ENCODE measurements at places on chromosomes 3 and 15.
A peak's percentile ranks its signal among the peaks of the same experiment; 100 is the strongest.

DNA sequence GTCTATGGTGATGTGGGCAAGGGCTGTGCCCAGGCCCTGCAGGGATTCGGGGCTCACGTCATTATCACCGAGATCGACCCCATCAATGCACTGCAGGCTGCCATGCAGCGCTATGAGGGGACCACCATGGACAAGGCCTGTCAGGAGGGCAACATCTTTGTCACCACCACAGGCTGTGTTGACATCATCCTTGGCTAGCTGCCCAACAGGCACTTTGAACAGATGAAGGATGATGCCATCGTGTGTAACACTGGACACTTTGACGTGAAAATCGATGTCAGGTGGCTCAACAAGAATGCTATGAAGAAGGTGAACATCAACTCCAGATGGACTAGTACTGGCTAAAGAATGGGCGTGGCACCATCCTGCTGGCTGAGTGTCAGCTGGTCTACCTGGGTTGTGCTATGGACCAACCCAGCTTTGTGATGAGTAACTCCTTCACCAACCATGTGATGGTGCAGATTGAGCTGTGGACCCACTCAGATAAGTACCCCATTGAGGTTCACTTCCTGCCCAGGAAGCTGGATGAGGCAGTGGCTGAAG is 6.1 kb upstream of the USP8 start:
- peak; percentile 35 for DNase-seq

- no peak for DNase-seq
These were observed 244.7 kb downstream of the VPS13C start for GRCh38 chr15:61815356-61816083.

DNA sequence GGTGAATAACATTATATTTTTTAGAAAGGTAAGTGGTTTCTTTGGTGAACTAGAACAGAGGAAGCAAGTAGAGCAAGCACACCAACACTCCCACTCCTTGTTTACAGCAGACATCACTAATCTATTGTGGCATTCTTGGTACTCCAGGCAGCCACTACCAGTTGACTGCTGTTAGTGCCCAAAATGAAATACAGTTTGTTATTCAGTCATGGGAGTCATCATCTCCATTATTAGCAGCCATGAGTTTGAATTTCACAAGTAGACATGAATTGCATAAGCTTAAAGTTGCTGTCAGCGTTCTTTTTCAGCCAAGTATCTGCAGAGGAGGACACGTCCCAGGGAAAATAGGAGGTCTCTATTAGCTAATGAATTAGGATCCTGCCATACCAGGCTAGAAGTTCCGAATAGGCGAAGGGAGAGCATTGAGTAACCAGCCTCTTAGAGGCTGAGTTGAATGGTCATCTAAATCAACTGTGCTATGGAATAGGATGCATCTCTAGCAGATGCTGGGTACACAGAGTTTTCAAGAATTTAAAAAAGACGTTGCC is 252.7 kb upstream of the ICE2 start:
- no peak for DNase-seq

GRCh38 chr15:51759557-51760070 is 8.2 kb downstream of the TMOD2 start:
- DNase-seq = peak; percentile 99

GRCh38 chr3:74004386-74004785 is 379.6 kb upstream of the PDZRN3 start:
- DNase-seq = no peak

DNA sequence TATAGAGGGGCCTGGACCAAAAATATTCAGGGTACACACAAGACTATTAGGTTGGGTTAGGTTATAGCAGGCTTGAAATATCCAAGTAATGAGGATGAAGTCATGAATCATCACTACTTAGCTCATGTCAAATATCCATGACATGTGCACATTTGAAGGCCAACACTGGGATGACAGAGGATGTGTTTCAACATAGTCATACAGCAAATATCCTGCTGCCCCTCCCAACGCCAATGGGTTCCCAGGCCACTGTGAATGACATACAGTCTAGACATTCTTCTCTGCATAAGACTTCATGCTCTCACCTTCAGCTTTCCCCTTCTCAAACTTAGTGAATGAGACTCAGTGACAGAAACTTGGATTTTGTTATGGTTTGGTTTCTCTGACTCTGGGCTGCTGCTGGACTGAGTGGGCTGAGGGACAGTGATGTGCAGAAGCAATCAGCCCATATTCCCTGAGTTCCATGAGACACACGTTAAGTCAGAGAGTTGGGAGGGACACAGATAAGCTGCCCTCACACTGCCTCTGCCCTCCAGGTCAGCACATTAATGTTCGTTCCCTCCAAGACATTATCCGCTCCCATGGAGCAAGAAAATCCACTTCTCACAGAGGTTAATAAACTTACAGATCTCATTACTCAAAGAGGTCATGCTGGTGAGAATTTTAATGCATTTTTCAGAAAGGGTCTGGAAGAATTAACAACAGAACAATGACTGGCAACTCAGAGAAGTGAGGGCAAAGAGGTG is 15.4 kb downstream of the HOMER2 start:
- DNase-seq = peak; percentile 82

GRCh38 chr3:87260270-87260669 is 16.1 kb downstream of the POU1F1 start:
- DNase-seq = peak; percentile 51

GRCh38 chr15:26712335-26712734 is 60.5 kb downstream of the GABRB3 start:
- no peak for DNase-seq

DNA sequence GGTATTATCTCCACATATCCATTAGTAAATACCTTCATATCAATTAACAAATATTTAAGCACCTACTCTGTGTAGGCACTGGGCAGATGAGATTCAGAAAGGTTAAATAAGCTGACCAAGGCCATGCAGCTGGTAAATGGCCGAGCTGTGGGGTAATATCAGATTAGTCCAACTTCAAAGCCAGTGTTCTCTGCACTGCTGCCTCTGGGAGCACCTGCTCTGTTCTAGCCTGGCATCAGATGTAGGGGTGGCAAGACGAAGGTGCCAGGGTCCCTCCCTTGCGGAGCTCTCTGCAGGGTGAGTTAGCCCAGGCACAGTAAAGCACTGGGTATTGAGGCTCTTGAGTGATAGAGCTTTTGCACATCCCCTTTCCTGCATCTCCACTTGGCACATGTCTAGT is 5.5 kb downstream of the TATDN2 start:
- no peak for DNase-seq

- no peak for DNase-seq
These were observed 11.6 kb upstream of the SCAMP5 start for GRCh38 chr15:74983725-74984231.

- peak; percentile 21 for DNase-seq
These were observed 316.6 kb downstream of the RBMS3 start for GRCh38 chr3:29597376-29598008.

DNA sequence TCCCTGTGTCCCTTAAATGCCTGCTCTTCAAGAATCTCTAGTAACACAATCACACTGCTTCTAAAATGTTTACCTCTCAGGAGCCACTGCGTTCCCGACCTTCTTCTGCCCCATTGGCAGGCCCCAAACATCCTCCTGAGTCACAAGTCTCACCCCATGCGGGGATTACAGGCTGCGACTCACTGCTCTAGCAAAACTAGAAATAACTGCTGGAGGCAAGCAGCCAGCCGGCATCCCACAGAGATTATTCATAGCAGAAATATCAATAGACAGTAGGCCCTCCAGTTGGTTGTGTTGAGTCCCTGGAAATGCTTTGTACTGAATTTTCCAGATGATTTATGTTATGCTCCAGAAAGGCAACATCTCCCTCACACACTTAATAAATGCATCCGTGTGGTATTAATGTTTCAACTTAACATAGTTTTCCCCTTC is 64.8 kb downstream of the RFTN1 start:
- peak; percentile 99 for DNase-seq

- peak; percentile 61 for DNase-seq
These were observed 48.2 kb upstream of the IGF1R start for GRCh38 chr15:98599909-98600691.

- DNase-seq = no peak
These were observed 65.4 kb upstream of the P2RY1 start for GRCh38 chr3:152769523-152769922.

GRCh38 chr3:122972141-122972540 is 55.4 kb downstream of the SEMA5B start:
- DNase-seq = no peak

DNA sequence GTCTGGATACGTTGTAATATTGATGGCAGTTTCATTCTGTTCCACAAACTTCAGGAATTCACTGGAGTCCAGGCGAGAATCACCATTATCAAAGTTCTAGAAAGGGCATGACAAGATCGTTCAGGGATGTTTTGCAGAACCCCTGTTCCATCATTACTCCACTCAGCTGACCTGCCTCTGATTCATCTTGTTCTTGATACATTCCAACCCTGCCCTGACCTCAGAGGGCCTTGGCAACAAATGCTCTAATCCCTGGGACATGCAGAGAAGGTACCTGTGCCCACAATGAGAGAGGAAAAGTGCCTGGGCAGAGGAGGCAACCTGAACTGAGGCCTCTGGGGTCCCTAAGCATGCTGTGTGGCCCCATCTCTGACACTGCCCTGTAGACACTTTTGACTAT is 45.9 kb downstream of the FSTL1 start:
- no peak for DNase-seq

GRCh38 chr15:31439328-31439727 is 112.7 kb downstream of the KLF13 start:
- peak; percentile 51 for DNase-seq

GRCh38 chr3:195714380-195715011 is 6.3 kb upstream of the MUC20 start:
- DNase-seq = no peak

DNA sequence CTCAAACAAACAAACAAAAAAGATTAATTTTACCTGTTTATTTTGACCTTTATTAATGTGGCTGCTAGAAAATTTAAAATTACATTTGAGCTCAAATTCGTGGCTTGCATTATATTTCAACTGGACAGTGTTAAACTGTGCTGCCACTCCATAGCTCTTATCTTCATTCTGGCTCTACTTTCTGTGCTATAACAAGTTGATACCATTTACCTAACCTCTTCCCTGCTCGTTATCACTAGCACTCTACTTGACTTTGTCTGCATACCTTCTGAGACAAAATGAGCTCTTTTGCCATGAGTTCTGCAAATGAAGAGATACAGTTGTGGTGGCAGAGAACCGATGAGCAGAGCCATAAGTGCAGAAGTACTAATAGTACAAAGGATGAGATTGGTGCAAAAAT is 26.4 kb downstream of the MINDY2 start:
- no peak for DNase-seq

DNA sequence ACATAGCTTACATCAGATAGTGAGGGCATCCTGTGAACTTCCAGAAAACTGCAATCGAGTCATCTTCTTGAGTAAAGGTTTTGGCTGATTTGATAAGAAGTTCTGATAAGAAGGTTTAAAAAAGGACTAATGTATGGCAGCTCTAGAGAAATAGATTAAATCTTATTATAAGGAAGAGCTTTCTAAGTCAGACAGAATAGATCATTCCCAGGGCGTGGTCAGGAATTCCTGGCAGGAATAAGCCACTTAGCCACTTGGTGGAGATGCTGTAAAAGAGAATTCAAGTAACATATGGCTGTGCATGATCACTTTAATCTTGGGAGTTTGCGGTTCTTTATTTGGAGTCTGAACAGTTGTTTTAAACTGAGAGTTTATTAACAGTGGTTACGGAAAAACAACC is 17.4 kb downstream of the PGBD4 start:
- DNase-seq = peak; percentile 26

- peak; percentile 68 for DNase-seq
These were observed 69.8 kb upstream of the SLC4A7 start for GRCh38 chr3:27553886-27554540.

- DNase-seq = peak; percentile 21
These were observed 628.3 kb downstream of the ROBO1 start for GRCh38 chr3:79139395-79140068.

GRCh38 chr3:114659109-114660061 is 365.6 kb downstream of the TIGIT start:
- no peak for DNase-seq

DNA sequence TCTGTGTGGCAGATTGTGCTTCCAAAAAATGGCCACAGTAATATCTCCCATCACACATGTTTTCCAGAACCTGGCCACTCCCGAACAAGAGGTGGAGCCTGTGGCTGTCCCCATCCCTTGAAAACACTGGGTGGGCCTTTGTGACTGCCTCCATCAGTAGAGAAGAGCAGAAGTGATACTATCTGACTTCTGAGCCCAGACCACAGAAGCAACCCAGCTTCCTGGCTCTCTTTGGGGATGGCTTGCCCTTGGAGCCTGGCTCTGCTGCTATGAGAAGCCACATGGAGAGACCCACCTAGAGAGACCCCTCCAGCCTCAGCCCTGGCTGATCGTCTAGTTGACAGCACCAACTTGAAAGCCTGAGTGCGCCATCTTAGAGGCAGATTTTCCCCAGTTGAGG is 39.8 kb upstream of the CMTM8 start:
- DNase-seq = no peak

GRCh38 chr3:171266740-171267073 is 193.5 kb downstream of the TNIK start:
- DNase-seq = no peak

GRCh38 chr3:129473067-129473768 is 33.2 kb downstream of the IFT122 start:
- no peak for DNase-seq

DNA sequence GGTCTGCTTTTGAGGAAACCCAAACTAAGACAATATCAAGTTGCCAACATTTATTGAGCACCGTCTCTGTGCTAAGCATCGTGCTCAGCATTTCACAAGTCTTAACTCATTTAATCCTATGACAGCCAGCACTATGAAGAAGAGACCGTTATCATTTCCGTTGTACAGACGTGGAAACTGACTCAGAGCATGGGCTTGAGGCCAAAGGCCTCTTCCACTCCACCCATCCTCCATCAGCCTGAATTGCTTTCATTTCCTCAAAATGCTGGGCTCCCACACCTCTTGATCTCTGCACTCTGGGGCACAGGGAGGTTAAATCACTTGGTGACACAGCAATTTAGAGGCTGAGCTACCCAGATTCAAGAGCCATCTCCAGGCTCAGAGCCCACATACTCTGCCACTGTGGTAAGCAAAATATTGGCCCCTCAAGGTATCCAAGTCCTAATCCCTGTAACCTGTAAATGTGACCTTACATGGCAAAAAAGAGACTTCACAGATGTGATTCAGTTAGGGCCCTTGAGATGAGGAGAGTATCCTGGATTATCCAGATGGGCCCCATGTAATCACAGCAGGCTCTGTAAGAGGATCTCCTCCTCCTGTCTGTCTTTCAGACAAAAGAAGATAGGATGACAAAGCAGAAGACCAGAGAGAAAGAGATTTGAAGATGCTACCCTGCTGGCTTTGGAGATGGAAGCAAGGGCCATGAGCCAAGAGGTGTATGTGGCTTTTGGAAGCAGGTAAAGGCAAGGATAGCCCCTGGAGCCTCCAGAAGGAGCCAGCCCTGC is 24.3 kb upstream of the FLNB start:
- DNase-seq = peak; percentile 90

- peak; percentile 91 for DNase-seq
These were observed 25.3 kb downstream of the UBXN7 start for GRCh38 chr3:196406811-196407470.

DNA sequence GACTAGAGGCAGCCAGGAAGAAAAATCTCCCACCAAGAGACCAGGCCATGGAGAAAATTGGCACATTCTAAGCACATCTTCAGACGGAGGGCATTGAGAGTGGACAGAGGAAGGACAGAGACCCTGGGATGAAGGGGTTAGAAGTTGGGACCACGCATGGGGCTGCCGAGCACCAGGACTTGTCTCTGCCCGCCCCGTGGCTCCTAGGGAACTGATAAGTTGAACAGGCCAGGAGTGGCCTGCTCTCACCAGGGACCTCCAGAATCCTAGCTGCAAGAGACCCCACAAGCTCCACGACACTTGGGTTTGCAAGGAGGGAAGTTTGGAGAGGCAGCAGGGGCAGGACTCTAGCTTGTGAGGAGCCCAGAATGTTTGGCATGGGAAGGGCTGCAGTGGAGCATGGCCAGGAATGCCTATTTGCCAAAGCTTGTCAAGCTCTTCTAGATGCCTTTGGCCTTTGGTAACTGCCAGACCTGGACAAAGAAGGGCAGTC is 355.1 kb downstream of the NSUN3 start:
- no peak for DNase-seq
